Activated CD4-positive, alpha-beta T cell treated with anti-CD3 and anti-CD28 coated beads for 36 hours (primary cell): ENCODE measurements at places on chromosomes 11 and 22. TPM values are rescaled to one million over a fixed set of nuclear protein-coding genes. Genes with fewer than 3 reads are reported as not detected.

NLRP14 gene
- total RNA-seq, result 0.11 TPM

MS4A15 gene
- total RNA-seq, result not detected

OR52E8 gene
- total RNA-seq, result not detected

OR8D1 gene
- not detected for total RNA-seq

OR5M3 gene
- not detected for total RNA-seq

API5 gene
- 133 TPM for total RNA-seq

CSF2RB gene
- total RNA-seq, result 0.30 TPM

ROM1 gene
- total RNA-seq, result 1.9 TPM

RAG1 gene
- total RNA-seq, result 0.30 TPM

DDIAS gene
- total RNA-seq, result 23.5 TPM

LRRC74B gene
- not detected for total RNA-seq

CBLIF gene
- not detected for total RNA-seq

PACSIN3 gene
- 5.9 TPM for total RNA-seq

FXYD2 gene
- 1.1 TPM for total RNA-seq

USP2 gene
- total RNA-seq, result 0.58 TPM

BEST1 gene
- total RNA-seq, result 0.37 TPM

CFAP68 gene
- total RNA-seq, result 32.1 TPM

PHF21B gene
- not detected for total RNA-seq

MAJIN gene
- total RNA-seq, result 1.6 TPM

MN1 gene
- total RNA-seq, result 0.12 TPM

RASD2 gene
- total RNA-seq, result 0.09 TPM

C22orf31 gene
- total RNA-seq, result not detected

PRAME gene
- total RNA-seq, result not detected

LMO2 gene
- total RNA-seq, result not detected

APLNR gene
- not detected for total RNA-seq

LMO1 gene
- not detected for total RNA-seq

PC gene
- total RNA-seq, result 9.2 TPM

HNRNPUL2 gene
- total RNA-seq, result 59.6 TPM

ESRRA gene
- total RNA-seq, result 19.0 TPM

DBX1 gene
- not detected for total RNA-seq

OR52H1 gene
- total RNA-seq, result not detected

SCT gene
- total RNA-seq, result not detected

CHST1 gene
- 0.12 TPM for total RNA-seq

MS4A3 gene
- total RNA-seq, result not detected

GRAMD1B gene
- 38.6 TPM for total RNA-seq

RFPL2 gene
- total RNA-seq, result not detected
